ENCODE measurements at places on chromosomes 6 and 20.

GRCh38 chr6:6148192-6148815 lies 141.6 kb upstream of the NRN1 start:
- no peak for DNase-seq

DNA sequence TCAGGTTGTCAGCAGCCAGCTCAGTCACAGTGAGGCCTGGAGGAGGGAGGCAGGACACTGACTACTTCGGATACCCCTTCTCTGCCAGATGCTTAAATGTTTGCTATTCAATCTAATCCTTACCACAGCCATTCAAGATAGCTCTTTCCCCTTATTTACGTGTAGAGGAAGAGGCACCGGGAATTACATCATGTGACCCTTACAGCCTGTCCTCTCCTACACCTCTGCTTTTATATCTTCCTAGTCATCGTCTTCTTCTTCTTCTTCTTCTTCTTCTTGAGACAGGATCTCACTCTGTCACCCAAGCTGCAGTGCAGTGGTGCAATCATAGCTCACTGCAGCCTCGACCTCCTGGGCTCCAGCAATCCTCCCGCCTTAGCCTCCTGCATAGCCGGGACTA lies 148.1 kb upstream of the NEDD9 start:
- DNase-seq = no peak

- peak; percentile 20 for DNase-seq
These were observed 13.5 kb downstream of the DHX35 start for GRCh38 chr20:38975539-38976120.

GRCh38 chr20:8225658-8226057 lies 93.6 kb downstream of the PLCB1 start:
- no peak for DNase-seq

DNA sequence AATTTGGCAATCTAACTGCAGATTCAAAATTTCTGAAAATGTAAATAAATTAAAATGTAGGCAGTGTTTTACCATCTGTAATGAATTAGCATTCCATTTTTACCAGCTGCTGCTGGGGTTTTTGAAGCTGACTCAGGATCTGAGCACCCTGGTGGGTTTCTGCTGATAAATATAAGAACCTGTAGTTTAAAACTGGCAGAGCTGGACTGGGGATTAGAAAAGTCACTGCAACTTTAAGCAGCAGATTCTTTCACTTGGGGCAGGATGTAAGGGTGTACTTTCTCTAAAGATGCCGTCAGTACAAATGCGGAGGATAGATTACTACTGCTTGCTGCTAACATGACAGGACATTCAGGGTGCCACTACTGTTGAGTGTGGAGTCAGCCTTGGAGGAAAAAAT lies 341.8 kb downstream of the CDKAL1 start:
- DNase-seq = peak; percentile 81

DNA sequence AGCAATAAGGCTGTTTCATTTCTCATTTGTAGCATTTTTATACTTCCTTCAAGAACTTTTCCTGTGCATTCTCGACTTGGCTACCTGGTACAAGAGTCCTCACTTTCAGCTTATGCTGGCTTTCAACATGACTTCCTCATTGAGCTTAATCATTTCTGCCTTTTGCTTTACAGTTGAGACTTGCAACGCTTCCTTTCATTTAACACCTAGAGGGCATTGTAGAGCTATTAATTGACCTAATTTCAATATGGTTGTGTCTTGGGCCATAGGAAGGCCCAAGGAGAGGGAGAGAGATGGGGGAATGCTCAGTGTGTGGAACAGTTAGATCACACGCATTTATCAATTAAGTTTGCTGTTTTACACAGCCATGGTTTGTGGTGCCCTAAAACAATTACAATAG lies 37.2 kb downstream of the SLC22A2 start:
- DNase-seq = peak; percentile 11

- no peak for DNase-seq
These were observed 38.4 kb downstream of the VSTM2L start for GRCh38 chr20:37941332-37941731.

DNA sequence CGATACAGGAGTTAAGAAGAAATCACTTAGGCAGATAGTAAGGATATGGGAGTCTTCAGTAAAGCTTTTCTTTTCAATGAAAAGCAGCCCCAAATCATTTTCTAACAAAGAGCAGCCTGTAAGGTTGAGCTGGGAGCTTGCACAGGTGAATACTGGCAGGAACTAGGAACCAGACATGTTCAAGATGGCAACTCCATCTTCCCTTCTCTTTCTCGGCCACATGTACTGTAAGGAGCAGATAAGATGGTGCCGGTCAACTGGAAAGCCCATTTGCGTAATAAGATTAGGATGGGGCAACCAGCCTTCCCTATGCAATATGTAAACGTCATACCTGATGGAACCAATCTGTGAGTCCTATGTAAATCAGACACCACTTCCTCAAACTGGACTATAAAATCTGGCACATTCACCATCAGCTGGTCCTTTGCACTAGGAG lies 46.2 kb upstream of the RNGTT start:
- DNase-seq = no peak

DNA sequence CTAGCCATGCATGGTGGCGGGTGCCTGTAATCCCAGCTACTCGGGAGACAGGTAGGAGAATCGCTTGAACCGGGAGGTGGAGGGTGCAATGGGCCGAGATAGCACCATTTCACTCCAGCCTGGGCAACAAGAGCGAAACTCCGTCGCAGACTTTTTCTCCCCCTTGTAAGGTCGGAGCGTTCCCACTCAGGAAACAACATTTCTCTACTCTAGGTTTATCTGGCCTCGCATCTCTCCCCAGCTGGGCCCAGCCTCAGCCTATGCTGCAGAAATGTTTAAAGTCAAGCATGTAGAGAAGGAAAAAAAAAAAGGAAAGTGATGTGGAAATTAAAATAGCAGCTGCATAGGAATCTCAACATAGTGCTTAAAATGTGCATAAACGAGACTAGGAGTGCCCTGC lies 172.3 kb downstream of the TRIM27 start:
- DNase-seq = no peak
